Endothelial cell (in vitro differentiated cells): ENCODE measurements at places on chromosomes 5 and 9.

- no peak for DNase-seq
Measured at GRCh38 chr5:172133359-172134029, 54.5 kb downstream of the STK10 start.

DNA sequence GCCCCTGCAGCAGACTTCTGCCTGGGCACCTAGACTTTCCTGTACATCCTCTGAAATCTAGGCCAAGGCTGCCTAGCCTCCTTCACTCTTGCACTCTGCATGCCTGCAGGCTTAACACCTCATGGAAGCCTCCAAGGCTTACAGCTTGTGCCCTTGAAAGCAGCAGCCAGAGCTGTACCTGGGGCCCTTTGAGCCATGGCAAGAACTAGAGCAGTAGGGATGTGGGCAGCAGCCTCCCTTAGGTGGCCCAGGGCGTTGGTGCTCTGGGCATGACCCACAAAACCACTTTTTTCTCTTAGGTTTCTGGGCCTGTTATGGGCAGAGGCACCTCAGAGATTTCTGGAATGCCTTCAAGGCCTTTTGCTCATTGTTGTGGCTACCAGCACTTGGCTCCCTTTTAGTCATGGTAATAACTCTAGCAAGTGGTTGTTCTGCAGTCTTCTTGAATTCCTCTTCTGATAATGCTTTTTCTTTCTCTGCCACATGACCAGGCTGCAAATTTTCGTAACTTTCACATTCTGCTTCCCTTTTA, 606.2 kb downstream of the TLE4 start:
- no peak for DNase-seq

- DNase-seq = no peak
Measured at GRCh38 chr5:106691701-106692100, 979.0 kb downstream of the EFNA5 start.

DNA sequence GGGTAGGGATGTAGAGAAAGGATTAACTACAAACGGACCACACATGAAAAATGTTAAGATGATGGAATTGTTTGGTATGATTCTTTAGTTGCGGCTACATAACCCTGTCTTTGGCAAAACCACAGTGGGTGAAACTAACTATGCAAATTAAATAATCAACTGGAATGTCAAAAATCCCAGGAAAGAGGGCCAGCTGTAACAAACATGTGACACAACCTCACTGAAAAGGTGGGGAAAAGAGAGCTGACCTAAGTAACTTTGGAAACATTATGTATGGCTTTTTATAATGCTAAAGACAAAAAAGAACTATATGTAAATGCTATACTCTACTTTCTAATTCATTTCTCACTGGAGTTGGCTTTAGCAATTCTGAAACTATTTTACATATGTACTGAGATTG, 252.0 kb downstream of the MRPS30 start:
- DNase-seq = no peak

DNA sequence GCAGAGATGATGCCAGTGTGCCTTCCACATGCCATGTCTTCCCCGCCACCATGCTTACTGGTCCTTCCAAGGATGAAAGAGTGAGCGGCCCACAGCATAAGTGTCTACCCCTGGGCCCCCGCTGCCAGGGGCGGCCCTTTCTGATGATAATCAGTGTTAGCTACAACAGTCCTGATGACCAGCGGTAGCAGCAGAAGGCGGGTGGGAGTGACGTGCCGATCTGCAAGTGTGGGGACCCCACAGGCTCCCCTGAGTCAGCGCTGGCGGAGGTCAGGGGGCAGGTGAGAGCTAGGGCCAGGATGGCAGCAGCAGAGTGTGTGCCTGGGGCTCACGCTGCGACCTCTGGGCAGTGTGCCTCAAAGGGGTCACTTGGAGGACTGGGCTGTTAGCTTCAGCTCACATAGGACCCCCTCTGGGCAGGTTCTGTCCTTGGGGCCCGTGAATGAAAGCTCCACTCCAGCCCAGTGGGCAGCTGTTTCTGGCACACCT, 80.4 kb downstream of the HMCN2 start:
- no peak for DNase-seq

GRCh38 chr5:122415030-122415800, 103.2 kb downstream of the SNCAIP start:
- peak; percentile 60 for DNase-seq
